ENCODE measurements at places on chromosomes 3 and 15. TPM values are rescaled to one million over a fixed set of nuclear protein-coding genes. Genes with fewer than 3 reads are reported as not detected.

KLHL25 gene
- polyA plus RNA-seq, result 4.6 TPM

SPTBN5 gene
- 0.24 TPM for polyA plus RNA-seq

SLC22A14 gene
- not detected for polyA plus RNA-seq

SLC22A13 gene
- 0.08 TPM for polyA plus RNA-seq

ANKRD63 gene
- 0.08 TPM for polyA plus RNA-seq

LRRC3B gene
- not detected for polyA plus RNA-seq

SLC51A gene
- not detected for polyA plus RNA-seq

PYGO1 gene
- 6.3 TPM for polyA plus RNA-seq

BOC gene
- polyA plus RNA-seq, result 4.0 TPM

ABHD17C gene
- polyA plus RNA-seq, result 13.8 TPM

TUSC7 gene
- polyA plus RNA-seq, result not detected

SENP7 gene
- 3.1 TPM for polyA plus RNA-seq

CD96 gene
- 0.03 TPM for polyA plus RNA-seq

LTK gene
- polyA plus RNA-seq, result 0.16 TPM

ZNF620 gene
- polyA plus RNA-seq, result 2.1 TPM

CHRD gene
- 0.13 TPM for polyA plus RNA-seq

DAZL gene
- polyA plus RNA-seq, result not detected

SPINK8 gene
- polyA plus RNA-seq, result not detected

ATP8B4 gene
- 1.2 TPM for polyA plus RNA-seq

PRSS50 gene
- polyA plus RNA-seq, result not detected

PIGZ gene
- 1.9 TPM for polyA plus RNA-seq

SERPINI2 gene
- polyA plus RNA-seq, result not detected

Data from A549 (cell line).